ENCODE measurements at places on chromosomes 6 and 20.

GRCh38 chr20:48015943-48016723, 230.9 kb upstream of the SULF2 start:
- DNase-seq: peak; percentile 100

DNA sequence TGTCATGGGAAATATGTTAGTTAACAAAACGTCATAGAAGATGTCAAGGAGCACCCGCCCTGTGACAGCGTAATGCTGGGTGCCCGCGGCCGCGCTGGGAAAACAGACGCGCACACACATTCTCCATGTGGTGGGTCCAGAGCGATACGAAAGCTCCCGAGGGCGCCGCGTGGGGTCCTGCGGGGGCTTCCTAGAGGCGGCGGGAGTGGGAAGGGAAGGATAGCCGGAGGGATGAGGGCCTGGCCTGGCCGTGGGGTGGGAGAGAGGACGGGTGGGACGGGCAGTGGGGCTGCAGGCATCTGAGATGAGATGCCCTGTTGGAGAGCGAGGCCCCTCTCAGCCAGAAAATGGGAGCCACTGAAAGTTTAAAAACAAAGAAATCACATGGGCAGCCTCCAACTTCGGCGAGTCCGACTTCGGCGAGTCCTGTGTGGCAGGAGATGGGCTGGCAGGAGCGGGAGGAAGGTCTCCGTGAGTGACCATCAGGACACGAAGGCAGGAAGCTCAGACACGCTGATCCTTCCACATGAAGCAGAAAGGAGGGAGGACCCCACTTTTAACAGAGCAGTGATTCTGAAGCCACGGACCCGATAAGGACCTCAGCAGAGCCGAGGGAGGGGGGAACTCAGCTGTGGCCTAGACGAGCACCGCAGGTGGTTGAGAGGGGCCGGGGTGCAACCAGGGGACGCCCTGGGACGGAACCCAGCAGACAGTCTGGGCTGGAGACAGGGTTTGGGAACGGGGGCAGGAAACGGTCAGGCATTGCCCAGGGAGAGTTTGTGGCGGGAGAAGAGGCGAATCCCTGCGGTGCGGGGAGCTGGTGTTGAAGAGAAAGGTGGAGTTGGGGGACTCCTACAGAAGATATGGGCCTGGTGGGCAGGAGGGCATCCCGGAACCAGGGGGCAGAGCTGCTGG, 114.1 kb upstream of the FRMD1 start:
- no peak for DNase-seq

- no peak for DNase-seq
These were observed 727 bp downstream of the EDEM2 start for GRCh38 chr20:35146299-35146919.

GRCh38 chr6:146009338-146009737, 19.5 kb upstream of the GRM1 start:
- no peak for DNase-seq

DNA sequence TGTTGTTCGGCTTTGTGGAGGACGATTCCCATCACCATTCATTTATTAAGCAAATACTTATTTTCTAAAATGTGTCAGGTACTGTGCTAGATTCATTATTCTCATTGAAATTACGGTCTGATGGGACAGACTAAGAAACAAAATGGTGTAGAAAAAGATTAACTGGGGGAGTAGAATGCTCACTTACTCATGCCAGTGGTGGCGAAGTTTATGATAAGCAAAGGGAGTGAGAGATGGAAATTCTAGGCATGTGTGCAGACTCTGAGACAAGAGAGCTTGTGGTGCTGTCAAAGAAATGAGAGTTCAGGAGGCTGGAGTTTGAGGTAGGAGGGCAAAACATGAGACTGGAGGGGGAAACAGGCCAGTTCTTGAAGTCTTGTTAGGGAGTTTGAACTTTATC, 896 bp downstream of the RPP21 start:
- no peak for DNase-seq

Measured in astrocyte (in vitro differentiated cells and primary cell).